ENCODE measurements at places on chromosomes 7 and 10.

DNA sequence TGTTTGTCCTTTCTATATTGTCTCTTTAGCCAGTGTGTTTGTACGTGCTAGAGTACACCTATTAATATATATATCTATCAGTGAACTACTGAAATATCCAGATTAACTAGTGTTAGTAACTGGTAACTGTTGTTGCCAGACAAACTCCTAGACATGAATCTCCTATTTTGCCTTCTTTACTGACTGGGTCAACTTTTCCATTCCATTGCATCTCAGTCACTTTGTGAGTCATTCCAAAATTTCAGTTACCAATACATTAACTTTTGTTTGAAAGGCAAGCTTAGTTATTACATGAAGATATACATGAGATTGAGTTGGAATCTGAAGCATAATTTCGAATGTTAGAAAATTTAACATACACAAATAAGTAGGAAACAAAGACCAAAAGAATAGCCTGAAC lies 51.4 kb downstream of the BTAF1 start:
- no peak for DNase-seq

DNA sequence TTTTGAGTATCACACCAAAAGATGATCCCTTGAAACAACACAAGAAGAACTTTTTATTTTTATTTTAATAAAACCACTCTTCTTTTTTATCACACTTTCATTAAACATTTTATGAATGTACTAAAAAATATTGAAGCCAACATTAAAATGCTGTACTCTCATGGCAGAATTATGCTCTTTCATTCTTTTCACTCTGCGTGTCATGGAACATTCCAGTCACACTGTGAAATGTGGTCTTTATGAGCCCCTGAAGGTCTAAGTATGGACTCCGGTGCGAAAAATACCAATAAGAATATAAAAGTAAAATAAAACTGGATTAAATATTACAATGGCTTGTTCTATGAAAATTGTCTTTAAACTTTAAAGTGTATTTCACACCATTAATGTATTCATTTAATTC lies 148.4 kb downstream of the TMEM26 start:
- no peak for DNase-seq

DNA sequence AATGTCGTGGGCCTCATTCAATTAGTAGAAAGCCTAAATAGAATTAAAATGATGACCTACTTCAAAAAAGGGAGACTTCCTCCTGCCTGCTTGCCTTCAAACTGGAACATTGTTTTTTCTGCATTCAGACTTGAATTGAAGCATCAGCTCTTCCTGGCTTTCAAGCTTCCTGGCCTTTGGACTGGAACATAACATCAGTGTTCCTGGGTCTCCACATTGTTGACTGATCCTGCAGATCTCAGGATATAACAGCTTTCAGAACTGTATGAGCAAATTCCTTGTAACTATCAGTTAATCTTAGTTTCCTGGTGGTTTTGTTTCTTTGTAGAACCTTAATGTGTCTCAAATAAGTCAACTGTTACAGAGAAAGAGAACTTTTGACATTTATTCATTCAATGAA lies 18.6 kb downstream of the MAGI2 start:
- DNase-seq: no peak

DNA sequence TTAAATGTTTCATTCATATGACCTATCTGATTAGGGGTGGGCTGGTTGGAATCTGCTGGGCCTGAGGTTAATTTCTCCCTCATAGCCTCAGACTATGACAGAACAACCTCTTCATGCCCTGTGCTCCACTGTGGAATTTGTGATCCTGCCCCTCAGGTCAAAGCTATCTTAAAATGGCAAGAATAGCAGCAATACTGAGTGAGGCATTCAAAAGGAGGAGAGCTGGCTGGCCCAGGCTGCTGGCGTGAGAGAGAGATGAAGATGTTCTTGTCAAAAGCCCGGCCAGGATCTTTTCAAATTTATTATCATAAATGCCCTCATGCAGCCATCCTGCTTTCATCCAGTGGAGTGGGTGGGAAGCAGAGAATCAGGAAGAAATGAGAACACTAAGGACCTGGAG lies 41.8 kb upstream of the PLCE1 start:
- no peak for DNase-seq

DNA sequence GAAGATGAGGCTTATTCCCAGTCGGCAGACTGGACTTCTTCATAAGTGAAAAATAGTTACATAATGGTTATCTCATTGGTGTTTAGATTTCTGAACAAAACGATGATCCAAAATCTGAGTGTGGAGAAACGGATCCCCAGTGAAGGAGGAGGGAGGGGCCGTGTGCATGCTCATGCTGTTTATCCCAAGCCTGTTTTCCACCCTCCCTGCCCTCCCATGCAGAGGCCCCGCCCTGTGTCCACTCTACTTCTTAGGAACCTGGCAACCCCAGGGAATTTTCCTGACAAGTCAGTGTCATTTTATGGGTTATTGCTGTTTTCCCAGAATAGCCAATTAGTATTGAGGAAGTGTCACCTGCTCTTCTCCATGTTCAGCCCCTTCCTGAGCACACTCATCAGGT lies 174.0 kb downstream of the CELF2 start:
- no peak for DNase-seq

- no peak for DNase-seq
Observed at GRCh38 chr10:118102121-118102520, 55.4 kb upstream of the RAB11FIP2 start.

DNA sequence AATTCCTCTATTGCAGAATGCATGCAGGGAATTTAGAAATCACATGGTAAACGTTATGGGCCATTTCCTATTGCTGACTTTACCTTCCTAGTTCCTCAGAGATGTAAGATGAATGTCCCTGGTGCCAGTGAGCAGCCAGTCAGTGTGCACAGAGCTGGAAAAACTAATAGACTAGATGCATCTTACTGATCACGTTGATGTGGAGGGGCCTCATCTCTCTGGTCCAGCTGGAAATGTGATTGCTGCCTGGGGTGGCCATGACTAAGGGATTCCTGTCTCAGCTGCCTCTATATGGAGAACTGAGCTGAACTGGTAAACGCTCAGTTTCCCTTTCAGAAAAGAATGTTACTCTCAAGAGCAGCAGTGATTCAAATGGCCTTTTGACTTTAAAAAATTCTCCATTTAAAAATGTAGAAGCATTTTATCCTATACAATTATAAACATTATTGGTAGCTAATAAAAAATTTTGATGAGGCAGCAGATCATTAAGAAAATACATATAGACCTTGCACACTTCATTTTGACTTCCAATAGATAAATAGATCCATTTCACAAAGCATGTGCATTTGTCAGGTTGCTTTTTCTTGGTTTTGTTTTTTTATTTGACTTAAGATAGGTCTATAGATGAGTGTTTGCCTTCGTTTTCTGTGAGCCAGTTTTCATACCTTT lies 80.5 kb upstream of the INSYN2A start:
- DNase-seq: no peak

GRCh38 chr7:620885-621284 lies 101.2 kb upstream of the PDGFA start:
- no peak for DNase-seq

DNA sequence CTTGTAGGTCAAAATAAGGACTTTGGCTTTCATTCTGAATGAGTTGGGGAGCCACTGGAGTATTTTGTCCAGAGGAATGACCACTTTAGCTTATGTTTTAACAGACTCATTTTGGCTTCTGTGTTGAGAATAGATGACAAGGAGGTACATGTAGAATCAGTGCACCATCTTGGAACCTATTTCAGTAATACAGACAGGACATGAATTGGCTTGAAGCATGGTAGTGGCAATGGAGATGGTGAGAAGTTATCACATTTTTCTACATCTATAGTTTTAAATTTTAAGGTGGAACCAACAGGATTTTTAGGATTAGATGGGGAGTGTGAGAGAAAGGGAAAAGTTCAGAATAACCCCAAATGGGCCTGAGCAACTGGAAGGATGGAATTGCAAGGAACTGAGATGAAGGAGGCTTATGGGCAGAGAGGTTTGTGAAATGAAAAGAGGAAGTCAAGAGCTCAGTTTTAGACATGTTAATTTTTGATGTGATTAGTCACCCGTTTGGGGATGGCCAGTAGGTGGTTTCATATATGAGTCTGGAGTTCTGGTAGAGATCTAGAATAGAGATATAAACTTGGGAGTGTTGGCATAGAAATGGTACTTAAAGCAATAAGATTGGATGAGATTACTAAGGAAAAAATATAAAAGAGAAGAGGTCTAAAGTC lies 89.2 kb upstream of the JAZF1 start:
- no peak for DNase-seq

Measured in stimulated activated CD8-positive, alpha-beta memory T cell treated with anti-CD3 and anti-CD28 coated beads, Interleukin-4, amount 100 ng/mL, for 1 hour (primary cell).